ENCODE measurements at places on chromosomes 5 and 9.

GRCh38 chr9:75132244-75132643 lies 43.9 kb downstream of the OSTF1 start:
- DNase-seq: no peak

- DNase-seq: no peak
Measured at GRCh38 chr5:100761192-100761591, 141.9 kb downstream of the ST8SIA4 start.

GRCh38 chr9:100432736-100433135 lies 5.8 kb downstream of the MSANTD3 start:
- DNase-seq: no peak

DNA sequence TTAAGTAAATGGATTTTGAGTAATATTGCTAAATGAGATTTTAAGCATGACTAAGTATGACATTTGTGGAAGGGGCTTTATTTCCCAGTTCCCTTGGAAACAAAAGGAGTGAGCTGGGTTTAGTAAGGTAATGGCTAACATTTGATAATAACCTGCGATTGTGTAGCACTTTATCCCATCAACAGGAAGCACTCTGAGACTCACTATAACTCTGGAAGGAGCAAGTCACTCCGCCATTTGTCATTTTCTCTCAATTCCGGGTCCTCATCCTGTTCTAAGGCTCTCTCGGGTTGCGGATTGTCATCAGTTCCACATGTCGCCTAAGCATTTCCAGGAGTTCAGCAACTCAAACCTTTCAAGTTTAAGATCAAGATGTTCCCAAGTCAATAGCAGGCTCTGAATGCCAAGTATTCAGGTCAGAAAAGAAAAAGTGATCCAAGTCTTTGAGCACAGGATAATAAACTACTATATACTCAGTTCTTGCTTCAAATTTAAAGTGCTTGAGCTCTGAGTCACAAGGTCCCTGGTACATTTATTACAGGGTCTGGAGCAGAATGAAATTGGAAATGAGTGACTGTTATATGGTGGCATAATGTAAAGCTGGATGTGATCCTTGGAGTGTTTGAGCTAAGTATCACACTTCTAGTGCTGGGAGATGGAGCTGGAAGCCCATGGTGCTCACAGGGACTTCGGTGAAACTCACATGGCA lies 39.3 kb downstream of the CAPSL start:
- peak; percentile 52 for DNase-seq

DNA sequence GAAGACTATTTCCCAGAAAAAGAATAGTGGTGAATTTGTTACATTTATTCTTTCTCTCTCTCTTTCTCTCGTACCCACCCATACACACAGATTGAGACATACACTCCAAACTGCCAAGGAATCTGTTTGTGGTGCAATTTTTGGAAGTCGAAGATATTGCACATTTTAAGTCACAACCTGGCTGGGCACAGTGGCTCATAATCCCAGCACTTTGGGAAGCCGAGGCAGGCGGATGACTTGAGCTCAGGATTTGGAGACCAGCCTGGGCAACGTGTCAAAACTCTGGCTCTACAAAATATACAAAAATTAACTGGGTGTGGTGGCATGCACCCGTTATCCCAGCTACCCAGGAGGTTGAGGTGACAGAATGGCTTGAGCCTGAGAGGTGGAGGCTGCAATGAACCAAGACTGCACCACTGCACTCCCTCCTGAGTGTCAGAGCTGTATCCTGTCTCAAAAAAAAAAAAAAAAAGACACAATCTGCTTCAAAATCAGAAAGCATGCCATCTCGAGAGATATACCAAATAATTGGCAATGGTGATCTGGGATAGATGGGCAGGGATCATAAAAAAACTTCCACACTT lies 19.2 kb upstream of the PLIN2 start:
- no peak for DNase-seq

DNA sequence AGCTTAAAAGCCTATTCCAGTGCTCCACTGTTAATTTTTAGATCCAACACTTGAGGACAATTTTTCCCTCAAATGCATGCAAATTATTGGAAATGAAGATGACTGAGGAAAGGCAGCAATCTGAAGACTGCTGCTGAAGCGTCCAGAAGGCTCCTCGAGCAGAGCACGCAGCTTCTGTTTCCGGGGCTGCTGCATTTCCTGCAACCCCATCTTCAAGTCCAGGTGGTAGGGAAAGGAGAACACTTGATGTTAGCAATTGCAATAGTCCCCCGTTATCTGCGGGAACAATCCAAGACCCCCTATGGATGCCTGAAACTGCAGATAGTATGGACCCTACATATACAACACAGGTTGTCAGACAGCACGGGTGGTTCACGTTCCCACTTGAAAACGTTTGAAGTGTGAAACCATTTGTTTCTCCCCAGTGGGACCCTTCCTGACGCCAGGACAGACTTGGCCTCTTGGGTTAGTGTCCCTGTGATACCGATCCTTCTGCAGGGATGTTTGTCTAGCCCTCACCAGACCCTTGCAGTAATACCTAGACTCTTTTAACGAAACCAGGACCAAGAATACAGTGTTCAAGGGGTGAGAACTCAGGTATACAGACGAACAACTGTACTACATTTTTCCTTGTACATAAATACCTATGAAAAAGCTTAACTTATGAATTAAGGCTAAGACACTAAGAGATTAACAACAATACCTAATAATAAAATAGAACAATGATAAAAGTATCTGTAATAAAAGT lies 152.3 kb downstream of the HSD17B3 start:
- DNase-seq: no peak

GRCh38 chr9:20997503-20998076 lies 33.9 kb downstream of the HACD4 start:
- DNase-seq: no peak

DNA sequence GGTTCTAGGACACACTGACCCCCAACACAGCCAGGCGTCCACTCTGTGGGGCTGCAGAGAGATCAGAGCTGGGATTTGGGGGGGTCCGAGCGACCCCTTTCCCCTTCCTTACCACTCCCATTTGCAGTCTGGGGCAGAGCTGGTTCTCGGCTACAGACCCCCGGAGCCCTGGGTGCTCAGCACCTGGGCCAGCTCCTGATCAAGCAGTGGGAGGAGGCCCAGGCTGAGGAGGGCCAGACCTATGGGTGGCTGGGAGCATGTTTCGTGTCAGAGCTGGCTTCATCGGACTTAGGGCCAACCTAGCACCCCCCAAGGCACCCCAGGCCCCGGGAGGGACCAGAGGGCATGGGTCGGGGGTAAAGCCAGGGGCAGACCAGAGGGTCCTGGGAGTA lies 7.6 kb downstream of the GRIN1 start:
- DNase-seq: no peak

DNA sequence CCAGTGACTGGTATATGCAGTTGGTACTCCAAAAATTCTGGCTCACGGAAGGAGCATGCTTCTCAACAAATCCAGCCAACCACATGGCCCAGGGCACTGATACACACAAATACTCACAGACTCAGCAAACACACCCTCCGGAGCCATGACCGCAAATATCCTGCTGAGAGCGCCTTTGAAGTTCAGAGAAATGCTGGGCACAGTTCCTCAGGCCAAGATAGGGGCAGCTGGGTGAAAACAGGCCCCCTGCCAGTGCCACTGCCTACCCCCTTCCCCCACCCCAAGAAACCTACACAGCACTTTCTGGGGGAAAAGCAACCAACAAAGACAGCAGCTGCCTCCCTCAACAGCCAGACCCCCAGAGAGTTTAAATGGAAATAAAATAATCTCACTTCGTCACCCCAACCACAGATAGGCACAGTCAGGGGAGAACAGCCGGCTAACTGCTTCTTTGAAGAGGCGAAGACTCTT lies 120.0 kb downstream of the C5orf15 start:
- DNase-seq: no peak
